ENCODE measurements at places on chromosomes 12 and 14.
A peak's percentile ranks its signal among the peaks of the same experiment; 100 is the strongest.

- DNase-seq = peak; percentile 25
These were observed 12.4 kb downstream of the IL22 start for GRCh38 chr12:68240975-68241374.

GRCh38 chr12:94980577-94980976 is 22.9 kb downstream of the NDUFA12 start:
- no peak for DNase-seq

- DNase-seq = no peak
These were observed 115.4 kb downstream of the DUSP6 start for GRCh38 chr12:89236748-89237383.

GRCh38 chr12:29725587-29726320 is 58.0 kb downstream of the TMTC1 start:
- no peak for DNase-seq

GRCh38 chr14:28635387-28635786 is 131.2 kb upstream of the FOXG1 start:
- DNase-seq = no peak

GRCh38 chr14:35492569-35493014 is 41.4 kb upstream of the INSM2 start:
- no peak for DNase-seq

- DNase-seq = no peak
These were observed 15.1 kb upstream of the RPS6KA5 start for GRCh38 chr14:91075553-91075952.

DNA sequence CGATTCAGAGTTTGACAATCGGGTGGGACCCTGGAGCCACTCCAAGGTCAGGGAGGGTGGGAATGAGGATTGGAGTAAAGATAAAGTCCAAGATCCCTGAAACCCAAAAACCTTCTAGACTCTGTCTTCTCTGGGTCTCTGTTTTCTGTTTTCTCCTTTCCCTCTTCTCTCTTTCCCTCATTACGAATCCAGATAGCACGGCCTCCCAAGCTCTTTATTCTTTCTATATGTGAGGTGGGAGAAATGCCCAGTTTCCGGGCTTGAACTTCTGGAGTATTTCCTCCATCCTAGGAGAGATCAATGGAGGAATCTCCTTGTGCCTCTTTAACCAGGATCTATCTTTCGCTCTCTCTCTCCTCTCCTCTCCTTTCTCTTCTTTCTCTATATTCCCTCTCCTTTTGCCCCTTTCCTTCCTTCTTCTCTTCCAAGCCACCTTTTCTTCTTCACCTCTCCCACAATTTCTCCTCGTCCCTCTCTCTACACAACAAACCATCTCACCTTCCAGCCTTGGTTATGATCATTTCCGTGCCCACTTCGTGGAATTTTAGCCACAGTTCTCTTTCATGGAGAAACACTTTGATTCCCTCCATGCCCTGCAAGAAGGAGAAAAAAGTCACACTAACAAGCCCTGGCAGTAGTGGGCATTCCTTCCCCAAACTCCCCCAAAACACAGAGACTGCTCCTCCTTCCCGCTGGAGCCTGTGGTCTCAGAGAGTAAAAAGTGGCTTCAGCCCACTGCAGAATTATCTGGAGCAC is 4.4 kb downstream of the TBX5 start:
- DNase-seq = no peak

GRCh38 chr12:46692606-46693005 is 133.2 kb downstream of the SLC38A4 start:
- DNase-seq = no peak

GRCh38 chr12:113537751-113538087 is 66.0 kb upstream of the LHX5 start:
- DNase-seq = no peak

DNA sequence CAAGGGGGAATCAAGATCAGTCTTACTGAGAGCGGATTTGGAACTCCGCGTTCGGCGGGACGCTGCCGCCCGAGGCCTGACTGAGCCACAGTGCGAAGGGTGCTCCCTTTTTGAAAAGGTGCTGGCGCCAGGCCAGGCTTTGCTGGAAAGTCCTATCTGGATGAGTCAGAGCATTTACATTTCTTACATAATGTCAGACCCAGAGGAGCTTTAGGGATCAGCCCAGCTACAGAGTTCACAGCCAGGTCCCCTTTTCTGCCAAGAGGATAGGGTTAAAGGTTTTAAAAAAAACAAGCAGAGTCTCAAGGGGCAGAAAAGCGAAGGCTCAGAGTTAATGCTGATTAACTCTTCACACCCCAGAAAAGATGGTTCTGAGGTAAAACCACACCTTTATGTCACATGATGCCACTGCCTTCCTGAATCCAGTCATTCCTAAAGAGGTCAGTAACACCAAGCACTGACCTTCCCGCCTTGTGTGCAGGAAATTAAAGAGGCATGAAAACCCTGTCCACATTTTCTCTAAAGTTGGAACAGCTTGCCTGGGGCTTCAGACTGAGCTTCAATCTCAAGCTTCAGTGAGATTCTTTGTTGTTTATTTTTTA is 11.7 kb upstream of the FBXL14 start:
- no peak for DNase-seq

GRCh38 chr12:13195250-13195649 is 1.3 kb upstream of the EMP1 start:
- DNase-seq = no peak

DNA sequence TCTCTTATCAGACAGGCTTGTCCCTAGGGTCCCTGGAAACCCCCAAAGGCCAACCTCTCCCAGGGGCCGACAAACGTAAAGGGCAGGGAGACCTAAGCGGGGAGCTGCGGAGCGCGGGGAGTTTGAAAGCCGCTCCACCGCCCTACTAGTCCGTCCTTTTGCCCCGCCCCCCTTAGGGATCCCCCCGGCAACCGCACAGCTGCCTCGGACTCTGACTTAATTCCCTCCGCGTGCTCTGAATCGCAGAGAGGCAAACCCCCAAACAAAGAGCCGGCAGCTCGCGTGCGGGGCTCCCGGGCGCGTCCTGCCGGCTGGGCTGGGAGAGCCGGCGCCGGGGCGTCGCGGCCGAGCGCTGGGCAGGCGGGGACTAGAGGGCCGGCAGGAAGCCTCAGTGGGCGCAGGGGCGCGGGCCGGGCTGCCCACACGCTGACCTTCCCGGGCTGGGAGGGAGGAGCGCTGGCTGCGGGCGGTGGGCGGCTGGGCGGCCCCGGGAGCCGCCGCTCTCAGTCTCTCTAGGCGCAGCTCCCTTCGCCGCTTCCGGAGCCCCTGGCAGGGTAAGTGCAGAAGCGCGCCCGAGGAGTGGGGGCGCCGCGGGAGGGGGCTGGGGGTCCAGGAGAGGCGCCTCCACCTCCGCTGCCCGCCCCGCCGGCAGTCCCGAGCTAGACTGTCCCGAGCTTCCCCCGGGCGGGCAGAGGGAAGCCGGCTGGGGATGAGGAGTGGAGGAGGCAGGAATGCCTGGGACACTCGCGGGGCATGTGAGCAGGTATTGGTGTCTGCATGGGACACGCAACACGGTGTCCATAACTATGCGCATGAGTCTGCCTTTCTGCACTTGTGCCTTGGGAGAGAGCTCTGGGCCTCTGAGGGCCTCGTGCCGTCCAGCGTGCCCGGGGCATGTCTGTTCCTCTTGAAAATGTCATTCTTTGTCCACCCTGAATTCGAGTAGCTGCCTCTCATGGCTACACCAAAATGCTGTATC is at the start of gene TSPAN11:
TSPAN11 (plus strand) TSS at position 506 of the 979 bp plus-strand sequence. CDS start 27,244 bp downstream, outside the sequence.
- DNase-seq = no peak

GRCh38 chr14:22557846-22558220 is 31.2 kb downstream of the DAD1 start:
- DNase-seq = no peak

GRCh38 chr12:56628671-56629458 is 1.3 kb downstream of the BAZ2A start:
- DNase-seq = peak; percentile 57

DNA sequence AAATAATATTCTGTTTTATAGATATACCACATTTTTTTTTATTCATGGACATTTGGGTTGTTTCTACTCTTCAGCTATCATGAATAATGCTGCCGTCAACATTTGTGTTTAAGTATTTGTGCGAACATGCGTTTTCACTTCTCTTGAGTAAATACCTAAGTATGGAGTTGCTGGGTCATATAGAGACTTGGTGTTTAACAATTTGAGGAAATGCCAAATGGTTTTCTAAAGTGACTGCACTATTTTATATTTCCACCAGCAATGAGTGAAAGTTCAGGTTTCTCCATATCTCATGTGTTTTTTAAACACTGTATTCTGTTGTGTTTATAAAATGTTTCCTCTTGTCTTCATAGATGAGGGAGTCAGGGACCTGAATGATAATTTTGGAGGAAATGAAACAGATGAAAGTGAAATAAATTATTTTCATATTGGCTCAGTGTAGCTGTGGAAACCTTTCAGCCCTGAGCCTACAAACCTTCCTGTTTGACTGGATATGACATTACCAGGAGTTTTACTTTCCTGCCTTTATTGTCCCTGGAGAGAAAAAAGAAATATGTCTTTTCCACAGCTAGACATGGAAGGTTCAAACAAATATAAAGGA is 26.3 kb downstream of the DAAM1 start:
- DNase-seq = no peak

DNA sequence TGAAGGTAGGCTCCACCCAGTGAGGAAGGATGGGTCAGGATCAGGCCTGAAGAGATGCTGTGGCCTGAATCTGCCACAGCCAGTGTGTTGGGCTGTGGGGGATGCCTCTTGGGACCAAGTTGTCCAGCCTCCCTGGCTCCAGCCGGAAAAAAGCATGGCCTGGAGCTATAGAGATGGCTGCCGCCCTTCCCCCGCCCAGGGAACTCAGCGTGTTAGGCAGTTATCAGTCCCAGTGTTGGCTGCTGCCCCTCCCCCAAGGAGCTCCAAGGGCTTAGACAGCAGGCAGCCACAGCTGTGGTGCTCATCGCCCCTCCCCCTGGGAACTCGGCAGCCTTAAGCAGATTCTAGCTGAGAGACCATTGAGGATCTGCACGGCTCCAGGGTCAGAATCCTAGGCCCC is 158.0 kb downstream of the CAPZA3 start:
- DNase-seq = no peak

DNA sequence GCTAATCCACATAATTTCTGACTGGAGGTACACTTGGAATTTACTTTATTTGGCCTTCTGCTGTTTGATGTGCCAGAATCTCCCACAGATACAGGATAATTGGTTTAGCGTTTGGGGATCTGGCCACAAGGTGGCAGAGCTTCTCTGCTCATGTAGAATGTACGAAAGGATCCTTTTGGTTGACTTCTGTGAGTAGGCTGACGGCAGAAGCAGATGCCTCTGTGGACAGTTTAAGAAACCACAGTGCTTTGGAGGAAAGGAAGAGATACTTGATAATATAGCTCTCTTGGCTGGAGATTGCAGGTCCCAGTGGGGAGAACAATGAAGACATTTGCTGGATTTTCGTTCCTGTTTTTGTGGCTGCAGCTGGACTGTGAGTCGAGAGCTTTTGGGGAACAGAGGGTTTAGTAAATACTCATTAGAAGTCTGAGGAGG is 75.3 kb upstream of the OR4E1 start:
- peak; percentile 19 for DNase-seq

- DNase-seq = no peak
These were observed 393.7 kb downstream of the SOX5 start for GRCh38 chr12:23555825-23556207.

DNA sequence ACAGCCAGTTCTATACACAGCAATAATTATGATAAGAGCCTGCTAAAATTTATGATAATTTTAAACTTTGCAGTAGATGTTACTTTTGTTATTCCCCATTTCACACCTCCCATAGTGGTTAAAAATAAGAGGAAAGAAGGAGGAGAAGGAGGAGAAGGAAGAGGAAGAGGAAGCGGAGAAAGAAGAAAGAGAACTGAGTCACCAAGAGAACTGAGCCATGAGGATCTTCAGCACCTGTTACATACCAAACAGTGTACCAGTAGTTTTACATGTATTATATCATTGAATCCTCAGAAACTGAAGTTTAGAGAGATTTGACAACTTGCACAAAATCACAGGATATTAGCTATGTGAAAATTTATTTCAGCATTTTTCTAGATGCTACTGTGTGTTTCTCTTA is 3.9 kb downstream of the CD163 start:
- DNase-seq = no peak

GRCh38 chr14:41449066-41449465 is 157.6 kb upstream of the LRFN5 start:
- no peak for DNase-seq

DNA sequence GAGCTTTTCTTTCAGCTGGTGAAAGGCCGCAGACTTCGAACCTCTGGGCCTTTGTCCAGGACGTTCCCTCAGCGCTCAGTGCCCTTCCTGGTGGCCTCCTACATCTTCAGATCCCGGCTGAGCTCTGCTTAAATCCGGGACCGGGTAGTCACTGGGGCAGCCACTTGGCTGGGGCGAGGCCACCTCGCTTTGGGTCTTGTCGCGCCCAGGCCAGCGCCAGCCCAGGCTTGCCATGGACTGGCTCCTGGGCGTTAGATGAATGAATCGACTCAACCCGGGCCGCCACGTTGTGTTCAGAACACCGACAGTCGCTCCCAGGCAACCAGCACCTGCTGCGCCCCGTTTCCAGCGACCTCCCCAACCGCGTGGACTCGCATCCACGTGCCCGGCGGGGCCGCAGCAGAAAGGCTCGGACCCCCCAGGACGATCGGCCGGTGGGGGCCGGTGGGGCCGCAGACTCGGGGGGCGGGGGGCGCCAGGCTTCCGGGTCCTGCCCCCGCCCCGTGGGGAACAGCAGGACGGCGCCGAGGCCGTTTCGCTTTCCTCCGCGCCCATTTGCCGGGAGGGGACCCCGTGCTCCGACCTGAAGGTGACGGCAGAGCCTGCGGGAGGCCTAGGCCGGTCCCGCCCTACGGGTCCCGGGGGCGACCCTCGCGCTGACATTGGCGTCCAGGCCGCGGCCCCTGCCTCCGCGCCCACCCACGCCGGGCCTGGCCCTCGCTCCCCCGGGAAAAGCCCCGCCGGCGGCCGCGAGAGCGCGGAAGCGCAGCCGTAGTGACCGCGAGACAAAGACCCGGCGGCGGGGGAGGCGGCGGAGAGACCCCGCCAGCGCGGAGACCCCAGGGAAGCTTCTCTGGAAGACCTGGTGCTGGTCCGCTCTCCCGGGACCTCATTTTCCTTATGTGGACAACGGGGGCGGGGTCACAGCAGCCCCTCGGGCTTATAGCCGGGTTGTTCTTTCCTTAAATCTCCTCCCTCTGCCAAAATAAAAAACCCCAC is 37.3 kb upstream of the RCOR1 start:
- peak; percentile 50 for DNase-seq

DNA sequence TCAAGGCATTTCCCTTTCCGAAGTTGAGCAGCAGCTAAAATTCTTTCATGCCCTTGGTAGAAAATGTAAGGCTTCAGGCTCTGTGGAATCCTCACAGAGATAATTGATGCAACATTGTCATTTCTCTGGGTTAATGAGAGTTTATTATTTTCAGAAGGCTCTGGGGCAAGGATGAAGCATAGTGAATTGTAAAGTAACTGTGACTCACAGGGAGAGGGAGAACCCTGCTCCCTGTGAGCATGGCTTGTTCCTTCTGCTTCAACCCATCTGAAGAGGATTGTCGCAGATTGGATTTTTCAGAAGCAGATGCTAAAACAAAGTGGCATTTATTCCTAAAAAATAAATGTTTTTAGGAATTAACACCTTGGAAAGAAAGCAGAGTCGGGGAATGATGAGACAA is 41.2 kb downstream of the APOBEC1 start:
- no peak for DNase-seq

DNA sequence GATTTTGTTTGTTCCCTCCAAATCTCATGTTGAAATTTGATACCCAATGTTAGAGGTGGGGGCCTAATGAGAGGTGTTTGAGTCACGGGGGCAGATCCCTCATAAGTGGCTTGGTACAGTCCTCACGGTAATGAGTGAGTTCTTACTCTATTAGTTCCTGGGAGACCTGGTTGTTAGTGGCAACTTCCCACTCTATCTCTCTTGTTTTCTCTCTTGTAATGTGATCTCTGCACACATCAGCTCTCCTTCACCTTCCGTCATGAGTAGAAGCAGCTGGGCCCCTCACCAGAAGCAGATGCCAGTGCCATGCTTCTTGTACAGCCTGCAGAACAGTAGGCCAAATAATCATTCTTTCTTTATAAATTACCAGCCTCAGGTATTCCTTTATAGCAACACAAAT is 29.6 kb upstream of the KCNK10 start:
- DNase-seq = no peak

Data from T-helper 1 cell (primary cell).